ENCODE measurements at places on chromosomes 5 and 9. TPM values are rescaled to one million over a fixed set of nuclear protein-coding genes. Genes with fewer than 3 reads are reported as not detected.

DNA sequence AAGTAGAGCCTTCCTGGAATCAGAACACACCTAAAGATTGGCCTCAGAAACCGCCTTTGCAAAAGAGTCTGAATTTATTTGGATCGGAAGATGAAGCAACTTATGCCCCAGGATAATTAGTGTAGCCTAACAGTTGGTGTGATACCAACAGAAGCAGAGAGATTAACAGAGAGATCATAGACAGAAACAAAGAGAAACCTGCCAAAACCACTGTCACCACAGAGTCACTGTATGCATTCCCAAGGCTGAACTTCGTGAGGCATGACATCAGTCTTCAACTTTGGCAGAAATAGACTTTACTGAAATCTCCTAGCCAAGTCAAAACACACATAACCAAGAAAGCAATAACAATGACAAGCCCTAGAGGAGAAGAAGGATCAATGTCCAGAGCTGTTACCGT is 361.8 kb downstream of the ELAVL2 start:
- ATAC-seq: no peak

- no peak for ATAC-seq
These were observed 26.4 kb downstream of the SLC6A7 start for GRCh38 chr5:150215979-150216944.

DNA sequence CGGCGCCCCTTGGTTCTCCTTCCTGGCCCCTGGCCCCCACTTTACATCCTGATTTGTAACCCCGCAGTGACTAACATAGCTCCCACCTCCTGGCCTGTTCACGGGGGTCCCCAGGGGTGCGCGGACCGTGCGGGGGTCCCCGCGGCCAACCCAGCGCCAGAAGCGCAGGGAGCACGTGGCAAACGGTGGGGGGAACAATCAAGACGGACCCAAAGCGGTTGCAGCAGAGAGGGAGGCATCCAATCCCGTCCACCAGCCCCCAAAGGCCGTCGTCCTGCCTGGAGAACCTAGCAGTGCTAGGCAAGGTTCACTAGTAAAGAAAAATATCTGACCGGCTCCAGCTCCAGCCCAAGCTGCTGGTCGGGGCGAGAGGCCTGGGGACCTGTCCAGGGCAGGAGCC is 201.5 kb downstream of the AUH start:
- no peak for ATAC-seq

Gene AFAP1L1
- total RNA-seq: 20.6 TPM

Gene VAV2
- total RNA-seq: 16.8 TPM

Gene GFRA3
- total RNA-seq: 1.6 TPM
